GM23248 (cell line): ENCODE measurements at places on chromosomes 2 and 18. TPM values are rescaled to one million over a fixed set of nuclear protein-coding genes. Genes with fewer than 3 reads are reported as not detected.

The ANKRD30BL gene
- not detected in 2 replicates for total RNA-seq

The PARD3B gene
- total RNA-seq: 6.9 and 8.1 TPM in 2 replicates

The GPR155 gene
- 3.4 and 3.8 TPM in 2 replicates for total RNA-seq

The PSMA8 gene
- not detected in 2 replicates for total RNA-seq

The POU3F3 gene
- not detected in 2 replicates for total RNA-seq

The ACSL3 gene
- total RNA-seq: 61.5 and 66.5 TPM in 2 replicates

The HOXD13 gene
- total RNA-seq: 1.0 and 3.8 TPM in 2 replicates

The CYBRD1 gene
- total RNA-seq: 222 and 248 TPM in 2 replicates

The CCDC150 gene
- 0.65 and 1.1 TPM in 2 replicates for total RNA-seq

The LRATD1 gene
- total RNA-seq: 0.63 and 1.2 TPM in 2 replicates

The MSTN gene
- total RNA-seq: 0.11 and 0.51 TPM in 2 replicates

The C2orf92 gene
- 1.2 and 3.4 TPM in 2 replicates for total RNA-seq

The LBX2 gene
- 0.38 and 4.6 TPM in 2 replicates for total RNA-seq

The FMNL2 gene
- 18.6 and 19.6 TPM in 2 replicates for total RNA-seq

The UPP2 gene
- not detected in 2 replicates for total RNA-seq

The DSG4 gene
- not detected in 2 replicates for total RNA-seq

The CYRIA gene
- not detected in 2 replicates for total RNA-seq

The TRPM8 gene
- total RNA-seq: not detected in 2 replicates

The MROH2A gene
- not detected in 2 replicates for total RNA-seq

The PPP1R1C gene
- total RNA-seq: not detected in 2 replicates

The TUBA4B gene
- not detected in 2 replicates for total RNA-seq

The SLC11A1 gene
- not detected in 2 replicates for total RNA-seq

The SOWAHC gene
- 43.6 and 46.0 TPM in 2 replicates for total RNA-seq

The SS18 gene
- total RNA-seq: 125 and 131 TPM in 2 replicates

The DDX18 gene
- 44.5 and 46.3 TPM in 2 replicates for total RNA-seq

The ZDBF2 gene
- total RNA-seq: 9.1 and 10.2 TPM in 2 replicates

The ZNF521 gene
- total RNA-seq: 12.1 and 17.9 TPM in 2 replicates

The SERPINB10 gene
- not detected in 2 replicates for total RNA-seq

The TTN gene
- total RNA-seq: not detected in 2 replicates

The STPG4 gene
- not detected in 2 replicates for total RNA-seq

The RGPD4 gene
- not detected in 2 replicates for total RNA-seq

The DUSP2 gene
- total RNA-seq: 2.4 and 8.8 TPM in 2 replicates

The TBR1 gene
- total RNA-seq: 0.97 TPM in 1 of 2 replicates, not detected in the other

The BMP10 gene
- not detected in 2 replicates for total RNA-seq

The RMND5A gene
- total RNA-seq: 21.2 and 38.1 TPM in 2 replicates

The GYPC gene
- total RNA-seq: 24.0 and 42.6 TPM in 2 replicates

The PIEZO2 gene
- 1.1 and 1.5 TPM in 2 replicates for total RNA-seq

The CAPN13 gene
- not detected in 2 replicates for total RNA-seq

The DUSP19 gene
- total RNA-seq: 2.3 and 5.3 TPM in 2 replicates

The CERKL gene
- not detected in 2 replicates for total RNA-seq

The C2orf66 gene
- not detected in 2 replicates for total RNA-seq

The ADD2 gene
- under 0.01 TPM in 1 of 2 replicates, not detected in the other for total RNA-seq

The RAD51AP2 gene
- not detected in 2 replicates for total RNA-seq

The GPR45 gene
- total RNA-seq: not detected in 2 replicates

The DPYSL5 gene
- not detected in 2 replicates for total RNA-seq

The MYO7B gene
- under 0.01 TPM in 1 of 2 replicates, not detected in the other for total RNA-seq

The ADCYAP1 gene
- total RNA-seq: not detected in 2 replicates

The KCNE4 gene
- total RNA-seq: 3.8 and 5.9 TPM in 2 replicates

The MC4R gene
- 0.32 TPM in 1 of 2 replicates, not detected in the other for total RNA-seq

The OSBPL6 gene
- total RNA-seq: 6.3 and 8.9 TPM in 2 replicates

The NRP2 gene
- total RNA-seq: 9.0 and 36.7 TPM in 2 replicates

The TRABD2A gene
- total RNA-seq: 5.0 and 5.7 TPM in 2 replicates

The CD207 gene
- total RNA-seq: not detected in 2 replicates

The FSHR gene
- not detected in 2 replicates for total RNA-seq

The IL36G gene
- not detected in 2 replicates for total RNA-seq

The HOXD8 gene
- total RNA-seq: 23.4 and 27.8 TPM in 2 replicates
